Prostate gland (tissue), 2 donors: ENCODE measurements at places on chromosomes 12 and 14.
A peak's percentile ranks its signal among the peaks of the same experiment; 100 is the strongest.

- DNase-seq = no peak
Measured at GRCh38 chr12:117134059-117134458, 34.8 kb upstream of the TESC start.

GRCh38 chr14:89806451-89806850 lies 148.1 kb downstream of the EFCAB11 start:
- no peak for DNase-seq

DNA sequence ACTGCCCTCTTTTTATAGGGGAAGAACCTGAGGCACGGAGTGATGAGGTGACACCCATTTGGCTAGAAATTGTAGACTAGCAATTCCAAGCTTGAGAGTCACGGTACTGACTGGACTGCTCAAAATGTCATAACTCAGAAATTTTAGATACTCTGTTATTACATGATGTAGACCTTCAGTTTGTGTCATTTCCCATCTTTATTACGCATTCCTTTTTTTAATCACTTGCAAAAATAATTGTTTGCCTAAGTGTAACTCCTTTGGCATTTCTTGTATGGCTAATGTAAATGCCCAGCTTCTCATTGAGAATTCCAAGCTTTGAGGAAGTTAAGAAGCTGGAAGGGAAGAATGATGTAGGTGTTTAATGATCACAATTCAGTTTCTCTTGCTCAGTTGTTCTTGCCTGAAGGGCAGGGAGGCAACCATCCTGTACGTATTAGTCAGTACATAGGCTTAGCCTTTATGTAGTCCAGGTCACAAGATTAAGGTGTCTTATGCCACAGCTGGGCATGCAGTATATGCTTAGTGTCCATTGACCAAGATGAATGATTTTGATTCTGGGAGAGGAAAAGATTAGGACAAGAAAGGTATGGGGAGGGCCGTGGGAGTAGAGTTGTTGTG lies 68.2 kb upstream of the EVL start:
- no peak for DNase-seq

DNA sequence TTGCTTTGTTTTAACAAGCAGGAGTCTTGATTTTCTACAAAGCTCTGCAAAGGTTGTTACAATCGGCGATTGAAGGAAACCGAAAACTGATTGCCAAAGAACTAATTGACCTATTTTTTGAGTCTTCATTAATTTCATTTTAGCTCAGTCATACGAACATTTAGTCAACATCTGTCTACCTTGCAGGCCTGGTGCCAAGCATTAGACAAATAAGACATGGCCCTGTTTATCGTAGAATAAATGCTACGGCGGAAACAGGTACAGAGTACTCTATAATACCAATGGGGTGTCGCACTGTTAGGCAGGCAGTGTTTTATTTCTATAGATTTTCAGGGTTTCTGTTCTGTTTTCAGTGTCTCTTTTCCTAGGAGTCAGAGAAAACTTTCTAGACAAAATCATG lies 171.5 kb downstream of the BCAT1 start:
- DNase-seq = no peak

- no peak for DNase-seq
Measured at GRCh38 chr12:125919856-125920470, 854.7 kb downstream of the AACS start.

- DNase-seq = no peak
Measured at GRCh38 chr12:117526757-117527478, 165.5 kb upstream of the NOS1 start.

DNA sequence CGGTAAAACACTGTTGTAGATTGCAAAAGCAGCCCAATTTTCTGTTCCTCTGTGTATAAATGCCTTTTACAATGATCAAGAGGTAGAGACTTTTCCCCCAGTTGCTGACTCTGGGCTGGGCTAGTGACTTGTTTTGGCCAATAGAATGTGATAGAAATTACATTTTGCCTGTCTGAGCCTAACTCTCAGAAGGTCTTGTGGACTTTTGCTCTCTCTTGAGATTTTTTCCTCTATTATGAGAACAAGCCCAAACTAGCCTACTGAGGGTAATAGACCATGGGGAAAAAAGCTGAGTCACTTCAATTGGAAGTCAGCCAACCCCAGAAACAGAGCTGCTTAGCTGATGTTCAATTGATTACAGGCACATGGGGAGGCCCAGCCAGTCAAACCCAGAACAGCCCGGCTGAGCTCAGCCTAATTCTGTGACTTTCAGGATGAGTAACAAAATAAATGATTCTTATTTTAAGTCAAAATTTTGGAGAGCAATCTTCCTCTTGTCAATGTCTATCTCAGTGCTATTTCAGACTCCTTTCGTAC lies 61.4 kb downstream of the MYF5 start:
- DNase-seq = peak; percentile 55

- DNase-seq = no peak
Measured at GRCh38 chr14:100865682-100866591, 37.6 kb downstream of the RTL1 start.

- no peak for DNase-seq
Measured at GRCh38 chr12:51866324-51866723, 17.8 kb upstream of the FIGNL2 start.

- DNase-seq = no peak
Measured at GRCh38 chr14:51206462-51206861, 33.6 kb upstream of the TMX1 start.

GRCh38 chr14:24224618-24225071 lies 7.5 kb downstream of the NEDD8 start:
- no peak for DNase-seq

DNA sequence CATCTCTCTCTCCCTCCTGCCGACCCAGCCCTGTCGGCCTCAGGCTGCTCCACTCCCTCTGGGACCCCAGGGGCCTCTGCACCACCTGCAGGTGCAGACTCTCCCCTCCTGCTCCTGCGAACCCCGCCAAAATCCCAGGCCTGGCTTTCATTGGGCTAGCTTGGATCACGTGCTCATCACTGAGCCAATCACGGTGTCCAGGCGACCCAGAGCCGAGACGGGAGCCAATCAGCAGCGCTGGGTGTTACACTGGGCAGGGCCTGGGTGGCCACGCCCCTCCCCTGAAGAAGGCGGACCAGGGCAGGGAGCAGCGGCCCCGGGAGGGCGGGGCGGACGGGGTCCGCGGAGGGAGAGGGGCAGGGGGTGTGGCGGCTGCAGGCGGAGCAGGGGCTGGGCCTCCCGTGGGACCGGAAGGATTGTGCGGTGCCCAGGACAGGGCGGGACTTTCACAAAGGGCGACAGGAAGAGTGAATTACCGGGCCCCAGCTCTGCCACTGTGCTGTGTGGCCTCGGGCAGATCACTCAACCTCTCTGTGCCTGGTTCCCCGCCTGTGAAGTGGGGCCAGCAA lies 66.6 kb upstream of the FBRSL1 start:
- DNase-seq = no peak

- DNase-seq = no peak
Measured at GRCh38 chr14:67413806-67414769, 2.1 kb upstream of the PLEK2 start.
